ENCODE measurements at places on chromosomes 6 and 20.

GRCh38 chr6:113364766-113365165 lies 492.4 kb upstream of the MARCKS start:
- no peak for DNase-seq

DNA sequence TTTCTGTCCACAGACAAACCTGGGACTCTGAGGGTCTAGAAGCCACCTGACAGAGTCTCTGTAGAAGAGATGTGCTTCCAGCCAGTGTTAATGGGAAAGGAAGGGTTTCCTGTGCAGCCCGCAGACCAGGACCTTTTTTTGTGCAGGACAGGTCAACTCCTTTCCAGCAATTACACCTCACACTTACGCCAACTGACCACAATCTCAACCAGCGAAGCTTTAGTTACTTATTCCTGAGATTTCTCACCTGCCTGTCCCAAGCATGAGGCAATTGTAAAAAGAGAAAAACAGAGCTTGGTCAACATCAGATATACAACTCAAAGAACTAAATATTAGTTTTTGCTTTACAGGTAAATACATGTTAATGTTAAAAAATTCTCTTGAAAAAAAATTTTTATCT lies 393.8 kb upstream of the ID4 start:
- no peak for DNase-seq

GRCh38 chr6:71533939-71534379 lies 245.3 kb downstream of the OGFRL1 start:
- DNase-seq: no peak

- DNase-seq: no peak
These were observed 76.7 kb downstream of the UBE3D start for GRCh38 chr6:82988930-82989351.

GRCh38 chr6:132017942-132018341 lies 66.8 kb upstream of the CCN2 start:
- no peak for DNase-seq

DNA sequence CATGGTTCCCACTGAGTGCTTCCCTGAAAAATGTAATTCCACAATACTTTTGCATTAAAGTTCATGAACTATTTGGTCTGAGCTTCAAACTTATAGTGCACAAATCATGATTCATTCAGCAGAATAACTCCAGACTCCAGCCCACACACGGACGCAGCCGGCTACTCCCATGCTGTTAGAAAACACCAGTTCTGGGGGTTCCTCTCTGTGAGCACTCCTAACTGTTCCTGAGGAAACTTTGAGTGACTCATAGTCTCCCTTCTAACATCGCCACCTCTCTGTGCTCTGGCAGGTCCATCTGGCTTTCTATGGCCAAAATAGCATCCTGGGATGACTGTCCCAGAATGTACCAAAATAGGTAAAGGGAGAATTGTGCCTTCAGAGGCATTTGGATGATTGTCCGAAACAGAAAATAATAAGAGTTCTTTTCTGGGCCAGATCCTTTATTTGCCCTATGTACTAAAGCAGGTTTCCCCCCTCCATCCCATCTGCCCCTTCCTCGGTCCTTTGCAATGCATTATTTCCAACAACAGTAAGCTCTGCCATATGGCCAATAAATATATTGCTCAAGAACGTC lies 32.3 kb upstream of the LY86 start:
- DNase-seq: no peak

DNA sequence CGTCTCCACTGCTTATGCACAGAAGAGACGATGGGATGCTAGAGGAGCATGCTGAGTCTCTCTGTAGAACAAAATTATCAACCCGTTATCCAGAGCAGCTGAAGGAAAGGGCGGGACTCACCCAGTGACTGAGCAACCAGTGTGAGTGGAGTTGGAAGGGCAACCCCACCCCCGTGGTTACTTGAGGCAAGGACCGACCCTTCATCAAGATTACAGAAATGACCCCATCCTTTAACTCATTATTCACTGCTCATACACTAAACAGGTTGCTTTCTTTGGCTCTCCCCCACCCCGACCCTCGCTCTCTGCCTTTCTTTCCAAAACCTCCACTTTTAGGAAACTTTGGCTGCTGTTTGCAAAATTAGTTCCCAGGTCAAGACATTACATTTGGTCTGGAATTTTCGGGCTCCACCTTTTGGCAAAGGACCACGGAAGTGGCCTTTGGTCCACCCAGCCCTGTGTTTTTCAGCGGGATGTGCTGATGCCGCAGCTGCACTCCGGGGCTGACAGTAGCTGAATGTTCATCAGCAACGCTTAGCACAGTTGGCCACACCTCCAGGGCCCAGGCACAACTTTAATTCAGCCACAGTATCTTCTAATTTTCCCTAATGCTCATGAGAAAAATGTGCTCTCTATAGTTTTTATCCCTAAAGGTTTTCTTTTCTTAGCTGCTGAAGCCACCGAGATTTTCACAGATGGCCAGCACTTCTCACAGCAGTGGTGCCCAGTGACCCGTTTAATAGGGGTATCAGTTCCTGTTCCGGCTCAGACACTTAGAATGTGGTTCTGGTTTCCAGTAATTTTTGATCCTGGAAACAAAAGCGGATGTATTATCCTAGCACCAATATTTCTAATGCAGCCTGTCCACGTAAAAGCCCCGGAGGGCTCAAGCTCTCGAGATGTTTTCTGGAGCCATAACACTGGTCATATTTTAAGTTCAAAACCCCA lies 103.6 kb upstream of the NXT1 start:
- no peak for DNase-seq

DNA sequence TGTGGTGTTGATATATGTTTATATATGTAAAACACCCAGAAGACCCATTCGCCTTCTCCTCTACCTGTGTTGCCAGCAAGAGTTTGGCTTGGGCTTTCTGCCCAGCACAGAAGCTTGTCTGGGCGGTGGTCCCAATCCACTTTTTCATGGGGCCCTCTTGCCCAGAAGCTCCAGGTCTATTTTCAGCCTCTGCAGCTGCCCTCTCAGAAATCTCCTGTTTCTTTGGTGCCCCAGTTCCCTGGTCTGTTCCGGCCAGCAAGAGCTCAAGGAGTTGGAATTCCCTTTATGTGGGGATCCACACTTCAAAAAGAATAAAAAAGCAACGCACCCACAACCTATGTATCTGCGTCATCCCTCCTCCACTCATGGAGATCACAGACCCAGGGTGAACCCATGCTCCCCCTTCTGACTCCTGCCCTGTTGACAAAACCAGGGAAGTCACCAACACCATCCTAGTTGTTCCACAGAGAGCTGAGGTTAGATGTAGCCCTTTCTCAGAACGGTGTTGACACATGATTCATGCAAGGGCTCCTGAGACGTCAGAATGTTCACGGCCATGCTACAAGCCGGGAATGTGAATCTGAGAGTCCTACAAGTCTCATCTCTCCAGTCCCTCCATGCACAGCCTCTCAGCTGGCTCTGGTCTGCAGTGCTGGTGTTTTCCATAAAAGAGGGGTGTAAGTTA lies 156.8 kb upstream of the RIN2 start:
- no peak for DNase-seq

DNA sequence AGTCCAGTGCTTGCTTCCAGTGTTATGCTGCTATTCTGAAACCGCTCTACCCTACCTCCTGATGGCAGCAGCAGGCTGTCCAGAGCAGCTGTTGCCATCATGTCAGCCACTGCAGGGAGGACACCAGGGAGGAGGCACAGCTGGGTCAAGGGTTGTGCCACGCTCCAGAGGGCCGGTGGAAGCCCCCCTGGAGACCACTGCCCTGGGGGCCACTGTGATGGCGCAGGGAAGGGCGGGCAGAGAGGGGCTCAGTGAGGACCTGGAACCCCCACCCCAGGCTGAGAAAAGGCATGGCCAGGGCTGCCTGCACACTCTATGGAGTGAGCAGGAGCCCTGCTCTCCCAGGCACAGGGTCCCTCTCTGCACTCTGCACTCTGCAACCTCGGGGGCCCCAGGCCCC lies 271.3 kb upstream of the BTBD3 start:
- DNase-seq: no peak

DNA sequence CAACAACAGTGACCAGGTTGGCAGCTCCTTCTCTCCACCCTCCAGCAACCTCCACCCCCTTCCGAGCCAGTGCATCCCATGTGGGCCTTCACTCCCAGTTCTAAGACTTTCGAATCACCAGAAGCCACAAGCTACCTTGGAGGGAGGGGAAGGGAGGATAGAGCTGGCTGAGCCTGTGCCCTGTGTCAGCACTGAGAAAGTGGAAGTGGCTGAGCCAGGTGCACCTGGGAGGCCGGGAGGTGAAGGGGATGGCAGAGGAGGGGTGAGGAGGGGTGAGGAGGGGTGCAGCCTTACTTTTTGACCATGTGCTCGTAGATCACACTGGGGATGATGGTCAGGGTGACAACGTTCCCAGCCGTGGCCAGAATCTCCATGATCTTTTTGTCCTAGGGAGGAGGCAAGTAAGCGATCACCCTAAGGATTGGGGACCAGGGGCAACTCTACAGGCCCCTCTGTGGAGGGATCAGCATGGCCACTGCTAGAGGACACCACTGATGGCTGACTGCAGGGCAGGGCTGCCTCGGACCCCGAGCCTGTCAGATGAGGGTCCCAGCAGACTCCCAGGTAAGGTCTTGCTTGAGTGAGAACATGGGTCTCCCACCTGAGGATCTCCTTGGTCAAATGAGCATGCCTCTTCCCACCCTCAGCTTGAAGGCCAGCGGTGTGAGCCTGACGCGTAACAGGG lies 18.3 kb downstream of the SDCBP2 start:
- DNase-seq: no peak

GRCh38 chr20:35314816-35315631 lies 22.8 kb upstream of the FAM83C start:
- no peak for DNase-seq

DNA sequence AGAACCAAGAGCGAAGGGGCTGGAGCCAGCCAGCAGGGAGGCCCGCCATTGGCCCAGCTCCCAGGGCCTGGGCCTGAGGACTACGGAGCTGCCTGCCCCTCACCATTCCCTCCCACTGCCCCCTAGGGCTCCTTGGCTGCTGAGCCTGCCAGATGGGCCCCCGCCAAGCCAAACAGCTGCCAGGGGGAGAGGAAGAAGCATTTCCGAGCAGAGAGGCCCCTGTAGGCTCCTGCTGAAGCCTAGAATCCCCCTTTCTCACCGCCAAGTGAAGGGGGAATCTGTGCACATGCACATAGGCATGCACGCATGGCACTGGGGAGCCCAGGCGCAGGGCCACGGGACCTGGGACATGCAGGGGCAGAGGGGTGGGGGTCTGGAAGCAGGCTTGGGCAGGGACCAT lies 28.5 kb upstream of the MRPS18A start:
- DNase-seq: no peak

DNA sequence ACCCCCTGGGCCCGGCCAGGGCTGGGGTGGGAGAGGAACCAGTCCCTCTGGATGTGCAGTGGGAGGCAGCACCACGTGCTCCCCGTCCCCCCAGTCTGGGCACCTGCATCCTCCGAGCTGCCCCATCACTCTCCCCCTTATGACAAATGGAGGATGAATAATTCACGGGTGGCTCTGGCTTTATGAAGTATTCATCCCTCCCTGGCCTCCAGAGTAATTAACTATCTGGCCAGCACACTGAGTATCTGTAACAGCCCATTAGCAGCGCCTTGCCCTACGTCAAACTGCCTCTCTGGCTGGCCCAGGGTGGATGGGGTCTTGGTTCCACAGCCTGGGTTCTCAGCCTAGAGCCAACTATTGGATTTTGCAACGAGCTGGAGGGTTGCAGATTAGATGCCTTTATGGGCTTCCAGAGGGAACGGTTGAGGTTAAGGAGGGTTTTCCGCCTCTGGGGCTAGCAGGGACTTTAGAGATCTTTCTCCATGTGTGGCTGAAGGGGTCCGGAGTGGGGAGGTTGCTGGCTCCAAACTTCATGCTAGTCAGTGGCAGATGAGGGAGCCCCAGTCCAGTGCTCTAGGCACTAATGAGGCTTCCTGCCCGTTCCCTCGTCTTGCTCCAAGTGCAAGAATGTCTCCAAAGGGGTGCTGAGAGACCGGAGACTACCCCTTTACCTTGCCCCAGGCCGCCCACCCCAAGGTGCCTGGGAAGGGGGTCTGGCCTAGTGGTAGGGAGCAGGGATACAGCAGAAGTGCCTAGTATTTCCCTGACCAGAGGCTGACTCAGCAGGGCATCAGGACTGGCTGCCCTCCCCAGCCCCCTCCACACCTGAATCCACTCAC lies 53.5 kb upstream of the MLN start:
- no peak for DNase-seq

- no peak for DNase-seq
These were observed 152.4 kb upstream of the MAN1A1 start for GRCh38 chr6:119501798-119502483.

GRCh38 chr6:155235087-155235486 lies 28.7 kb upstream of the CLDN20 start:
- DNase-seq: no peak

DNA sequence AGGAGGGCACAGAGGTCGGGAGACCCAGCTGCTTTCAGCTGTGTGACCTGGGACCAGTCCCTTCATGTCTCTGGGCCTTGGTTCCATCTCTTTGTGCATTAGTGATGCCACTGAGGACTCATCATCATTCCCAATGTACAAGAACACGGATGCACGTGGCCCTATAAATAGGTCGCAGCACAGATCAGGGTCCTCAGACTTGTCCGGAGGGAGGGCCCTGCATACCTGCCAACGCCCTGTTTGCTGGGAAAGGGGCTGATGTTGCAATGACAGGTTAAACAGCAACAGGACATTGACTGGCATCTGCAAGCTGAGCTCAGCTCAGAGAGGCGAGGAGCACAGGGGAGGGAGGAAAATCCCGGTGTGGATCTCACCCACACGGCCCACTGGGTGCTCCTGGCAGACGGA lies 21.8 kb downstream of the TGM2 start:
- DNase-seq: no peak

DNA sequence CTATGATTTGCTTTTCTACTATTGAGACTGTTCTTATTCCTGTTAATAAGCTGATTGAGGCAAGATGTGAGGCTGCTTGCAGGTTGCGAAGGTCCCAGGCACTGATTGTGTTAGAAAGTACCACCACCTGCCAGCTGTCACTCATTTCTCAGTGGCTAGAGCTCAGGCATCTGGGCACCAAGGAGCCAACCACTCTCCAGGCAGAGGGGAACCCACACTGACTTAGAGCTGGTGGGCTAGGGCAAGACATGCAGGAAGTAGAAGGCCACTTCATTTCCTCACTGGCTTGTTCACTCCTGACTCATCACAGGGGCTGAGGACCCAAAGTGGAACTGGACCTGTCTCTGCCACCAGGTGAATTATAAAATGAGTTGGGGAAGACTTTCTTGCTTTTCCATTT lies 7.8 kb upstream of the DLL1 start:
- DNase-seq: no peak

GRCh38 chr6:29757701-29758293 lies 34.6 kb downstream of the HLA-F start:
- DNase-seq: no peak

All from stimulated activated CD8-positive, alpha-beta memory T cell treated with anti-CD3 and anti-CD28 coated beads, Interleukin-15, amount 100 ng/mL, for 4 hours (primary cell).